ENCODE measurements at places on chromosomes 2 and 18.

GRCh38 chr2:3386448-3386958, 7.0 kb downstream of the TRAPPC12 start:
- no peak for DNase-seq

DNA sequence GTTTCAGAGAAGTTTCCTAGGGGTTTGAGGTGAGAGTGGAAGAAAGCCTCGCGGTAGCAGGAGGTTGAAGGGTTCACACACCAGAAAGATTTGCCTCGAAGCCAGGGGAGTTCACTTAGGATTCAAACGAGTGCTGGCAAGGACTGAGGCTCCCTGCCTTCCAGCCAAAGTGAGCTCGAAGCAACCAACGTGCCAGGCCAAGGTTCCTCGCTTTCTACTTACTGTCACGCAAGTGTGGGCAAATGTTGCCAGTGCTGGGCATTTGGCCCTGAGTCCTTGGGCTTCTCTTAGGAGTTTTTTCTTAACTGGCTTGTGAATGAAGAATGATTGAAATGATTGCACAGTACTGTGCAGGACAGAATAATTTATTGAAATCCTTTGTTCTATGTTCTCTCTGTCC, 53.6 kb downstream of the TMEM178A start:
- no peak for DNase-seq

DNA sequence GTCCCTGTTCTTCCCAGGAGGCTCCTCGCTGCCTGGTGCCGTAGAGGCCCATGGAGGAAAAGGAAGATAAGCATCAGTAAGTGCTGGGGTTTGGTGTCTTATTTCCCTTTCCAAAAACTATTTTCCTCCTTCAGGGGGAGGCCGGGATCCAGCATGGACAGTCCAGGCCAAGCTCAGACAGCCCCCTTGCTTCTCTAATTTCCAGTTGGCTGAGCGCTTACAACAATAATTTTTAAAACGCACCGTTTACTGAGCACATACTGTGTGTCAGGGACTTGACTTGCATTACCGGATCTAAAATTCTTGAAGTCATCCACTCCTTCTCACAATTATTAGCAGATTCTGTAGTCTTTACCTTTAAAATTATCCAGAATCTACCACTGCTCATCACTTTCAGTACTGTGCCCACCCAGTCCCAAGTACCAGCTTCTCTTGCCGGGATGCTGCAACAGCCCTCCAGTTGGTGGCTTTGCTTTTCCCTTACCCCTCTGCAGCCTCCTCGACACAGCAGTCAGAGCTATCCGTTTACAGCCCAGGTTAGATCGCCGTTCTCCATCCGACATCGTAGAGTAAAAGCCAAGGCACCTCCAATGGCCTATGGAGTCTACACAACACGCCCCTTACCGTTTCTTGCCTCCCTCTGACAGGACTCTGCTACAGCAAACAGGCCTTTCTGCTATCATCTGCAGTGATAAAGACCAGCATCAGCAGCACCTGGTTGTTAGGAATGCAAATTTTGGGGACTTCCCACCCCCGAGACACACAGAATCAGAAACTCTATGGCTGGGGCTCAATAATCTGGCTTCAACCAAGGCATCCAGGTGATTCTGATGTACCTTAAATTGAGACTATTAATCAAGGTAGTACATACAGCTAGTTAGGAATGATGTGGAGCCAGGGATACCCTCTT, 75.2 kb upstream of the TSPYL6 start:
- no peak for DNase-seq

- no peak for DNase-seq
These were observed 89.3 kb downstream of the LIMS1 start for GRCh38 chr2:108623616-108624015.

- no peak for DNase-seq
These were observed 102.1 kb upstream of the SPHKAP start for GRCh38 chr2:228283491-228284171.

DNA sequence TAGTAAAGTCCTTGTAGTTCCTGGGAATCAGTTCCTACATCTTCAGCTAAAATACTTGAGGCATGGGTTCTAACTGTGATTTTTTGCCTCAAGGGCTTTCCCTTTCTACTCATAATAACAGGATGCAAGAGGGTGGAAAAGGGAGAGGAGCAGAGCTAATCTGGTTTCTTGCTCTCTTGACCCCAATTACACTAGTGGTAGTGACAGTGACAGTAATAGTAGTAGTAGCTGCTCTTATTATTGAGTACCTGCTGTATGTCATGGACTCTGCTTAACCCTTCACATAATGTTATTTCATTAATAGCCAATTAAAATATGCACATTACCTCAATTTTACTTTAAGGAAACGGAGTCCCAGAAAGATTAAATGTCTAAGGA, 214.8 kb upstream of the HNRNPA3 start:
- no peak for DNase-seq

DNA sequence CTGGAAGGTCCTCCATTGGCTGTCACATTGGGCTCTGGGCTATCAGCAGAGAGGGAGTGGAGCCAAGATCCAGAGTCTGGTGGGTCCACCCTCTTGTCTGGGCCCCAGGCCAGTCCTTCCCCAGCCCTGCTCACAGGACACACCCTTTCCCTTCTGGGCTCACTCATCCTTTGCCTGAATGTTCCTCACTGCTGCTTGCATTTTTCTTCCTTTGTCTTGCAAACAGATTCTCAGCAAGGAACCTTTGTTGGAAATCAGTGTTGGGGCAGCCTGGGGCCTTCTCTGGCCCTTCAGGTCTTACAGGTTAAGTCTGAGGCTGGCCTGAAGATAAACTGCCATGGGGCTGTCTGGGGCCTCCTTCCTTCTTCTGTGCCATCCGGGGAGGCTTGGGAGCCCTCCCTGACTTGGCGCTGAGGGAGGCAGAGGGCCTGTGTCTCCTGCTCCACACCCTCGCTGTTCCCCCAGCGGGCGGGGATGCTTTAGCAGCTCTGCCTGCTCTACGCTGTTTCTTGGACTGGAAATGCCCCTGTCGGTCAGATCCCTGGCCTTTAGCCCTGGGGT, 11.5 kb upstream of the CELF4 start:
- no peak for DNase-seq
